ENCODE measurements at places on chromosomes 1 and 21.

DNA sequence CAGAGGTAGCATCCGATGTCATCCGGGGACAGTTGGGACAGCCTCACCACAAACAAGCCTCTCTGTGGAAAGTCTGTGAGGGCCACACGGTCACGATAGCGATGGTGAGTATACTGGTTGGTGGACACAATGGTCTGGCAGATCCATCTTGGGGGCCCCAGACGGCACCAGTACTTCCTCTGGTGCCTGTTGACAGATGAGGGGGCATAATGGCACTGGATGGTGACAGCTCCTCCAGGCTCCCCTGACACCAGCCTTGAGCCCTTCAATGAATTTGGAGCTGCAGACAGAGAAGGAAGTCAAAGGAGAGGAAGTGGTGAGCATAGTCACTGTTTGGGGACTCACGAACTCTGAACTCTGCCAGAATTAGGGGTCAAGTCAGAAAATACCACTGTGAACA lies 8.0 kb downstream of the FCAMR start:
- DNase-seq, result no peak

- DNase-seq, result no peak
Observed at GRCh38 chr1:10528066-10529014, 53.6 kb downstream of the PEX14 start.

DNA sequence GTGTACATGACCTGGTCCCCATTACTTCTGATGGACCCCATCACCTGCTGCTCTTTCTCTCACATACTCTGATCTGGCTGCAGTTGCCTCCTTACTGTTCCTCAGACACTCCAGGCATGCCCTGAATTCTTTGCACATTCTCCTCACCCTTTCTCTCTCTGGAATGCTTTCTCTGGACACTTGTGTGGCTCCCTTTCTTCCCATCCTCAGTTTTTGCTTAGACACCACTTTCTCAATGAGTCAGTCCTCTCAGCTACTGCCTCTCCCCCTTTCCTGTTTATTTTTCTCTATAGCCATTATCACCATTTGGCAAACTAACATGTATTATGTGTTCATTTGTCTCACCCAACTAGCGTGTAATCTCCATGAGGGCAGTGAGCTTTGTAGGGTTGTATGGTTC lies 28.1 kb downstream of the PLXNA2 start:
- no peak for DNase-seq

DNA sequence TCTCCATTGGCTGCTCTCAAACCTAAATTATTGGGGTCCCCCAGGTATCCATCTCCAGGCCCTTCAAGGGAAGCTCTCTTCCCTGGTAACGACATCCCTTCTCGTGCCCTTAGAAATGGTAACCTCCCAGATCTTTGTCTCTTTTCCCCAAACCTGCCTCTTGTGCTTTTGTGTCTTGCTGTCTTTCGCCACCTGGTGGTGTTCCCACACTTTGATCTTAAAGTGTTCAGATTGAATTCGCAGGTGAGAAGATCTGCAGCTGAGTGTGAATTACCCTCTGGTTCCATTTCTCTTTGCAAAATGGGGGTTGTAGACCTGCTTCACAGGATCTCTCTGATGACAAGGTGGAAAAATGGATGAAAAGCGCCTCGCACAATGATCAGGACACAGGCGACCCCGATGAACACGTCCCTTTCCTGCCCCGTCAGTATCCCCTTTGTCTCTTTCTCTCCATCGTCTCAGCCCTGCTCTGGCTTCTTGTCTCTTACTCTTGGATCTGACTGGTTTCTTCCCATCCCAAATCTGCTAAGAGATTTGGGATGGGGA lies 53.1 kb downstream of the DOP1B start:
- DNase-seq, result peak; percentile 75

GRCh38 chr1:111101854-111102642 lies 37.8 kb downstream of the DRAM2 start:
- DNase-seq, result no peak

- no peak for DNase-seq
Observed at GRCh38 chr1:13646521-13646920, 53.5 kb upstream of the PRDM2 start.

GRCh38 chr1:170674239-170674638 lies 10.3 kb downstream of the PRRX1 start:
- DNase-seq, result no peak

GRCh38 chr1:24584171-24584647 lies 28.3 kb downstream of the NCMAP start:
- no peak for DNase-seq

- DNase-seq, result no peak
Observed at GRCh38 chr1:44568128-44568900, 106.0 kb downstream of the TMEM53 start.

GRCh38 chr1:152517237-152517811 lies 3.0 kb downstream of the CRCT1 start:
- DNase-seq, result no peak

- no peak for DNase-seq
Observed at GRCh38 chr1:26094677-26095383, 16.8 kb upstream of the PDIK1L start.

GRCh38 chr1:31699341-31699891 lies 4.4 kb downstream of the COL16A1 start:
- DNase-seq, result no peak

DNA sequence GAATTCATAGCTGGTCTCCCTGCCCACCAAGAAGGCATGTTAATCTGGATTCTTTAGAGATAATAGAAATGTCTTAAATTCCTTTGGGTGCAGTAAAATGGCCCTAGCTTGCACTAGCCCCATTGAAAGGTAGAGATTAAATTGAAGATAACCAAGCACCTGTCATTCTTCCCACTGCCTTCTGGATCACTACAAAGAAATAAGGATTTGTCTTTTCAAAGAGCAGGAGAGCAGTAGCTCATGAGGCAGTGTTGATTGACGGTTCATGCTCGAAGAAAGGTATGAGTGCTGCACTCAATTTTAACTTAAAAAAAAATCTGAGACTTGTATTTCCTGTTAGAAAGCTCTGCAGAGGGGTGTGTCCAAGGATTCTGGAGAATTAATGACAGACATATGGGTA lies 74.9 kb upstream of the F3 start:
- no peak for DNase-seq

DNA sequence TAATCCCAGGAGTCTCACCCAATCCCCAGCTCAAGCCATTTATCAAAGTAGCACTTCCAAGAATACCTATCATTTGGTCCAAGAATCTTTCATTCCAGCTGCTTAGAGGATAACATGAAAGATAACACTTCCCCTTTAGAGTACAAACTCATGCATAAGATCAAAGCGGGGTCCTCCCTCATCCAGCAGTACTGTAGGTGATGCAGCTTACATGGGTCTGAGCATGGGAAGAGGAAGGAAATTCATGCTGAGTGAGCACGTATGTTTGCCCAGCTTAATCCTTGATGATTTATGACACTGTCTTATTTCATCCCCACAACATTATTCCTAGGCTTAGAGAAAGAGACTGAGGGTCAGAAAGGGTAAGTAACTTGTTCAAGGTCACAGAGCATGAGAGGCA lies 167.1 kb upstream of the GJB5 start:
- no peak for DNase-seq

DNA sequence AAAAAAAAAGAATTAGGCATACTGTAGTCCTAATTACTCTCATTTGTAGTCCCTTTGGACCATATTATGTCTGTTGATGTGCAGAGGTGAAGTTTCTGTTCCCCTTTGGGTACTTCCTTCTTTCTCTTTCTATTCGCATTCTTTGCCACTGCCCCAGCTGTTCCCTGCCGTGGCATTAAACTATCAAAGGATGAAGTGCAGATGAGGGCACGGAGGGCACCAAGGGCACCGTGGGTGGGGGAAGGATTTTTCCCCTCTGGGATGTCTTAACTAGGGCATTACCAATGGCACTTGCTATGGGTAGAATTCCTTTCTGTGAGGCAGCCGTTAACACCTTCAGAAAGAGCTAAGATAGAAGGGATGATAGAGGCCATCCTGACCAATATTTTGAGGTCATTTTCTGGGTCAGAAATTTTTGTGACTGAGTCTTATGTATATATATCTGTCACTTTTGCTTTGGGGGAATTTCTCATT lies 4.9 kb upstream of the MAPKAPK2 start:
- no peak for DNase-seq

GRCh38 chr1:68745451-68745850 lies 248.6 kb upstream of the DEPDC1 start:
- no peak for DNase-seq

DNA sequence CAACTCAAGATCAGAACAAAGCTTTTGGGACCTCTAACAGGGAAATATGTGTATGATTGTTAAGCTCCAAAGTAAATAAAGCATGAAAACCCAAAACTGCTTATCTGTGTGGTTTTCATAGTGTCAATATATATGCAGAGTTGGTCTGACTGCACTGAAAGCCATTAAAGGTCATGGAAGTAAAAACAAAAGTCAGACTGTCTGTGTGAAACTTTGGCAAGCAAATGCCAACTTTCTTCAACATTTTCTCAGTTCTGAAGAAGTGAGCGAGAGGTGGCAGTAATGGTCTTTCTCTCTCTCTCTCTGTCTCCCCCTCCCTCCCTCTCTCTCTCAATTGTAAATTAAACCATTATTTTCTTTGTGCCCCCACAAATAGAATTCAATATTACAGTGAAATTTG lies 100.1 kb upstream of the S1PR1 start:
- no peak for DNase-seq

GRCh38 chr21:16588433-16588860 lies 858.7 kb downstream of the USP25 start:
- DNase-seq, result no peak

DNA sequence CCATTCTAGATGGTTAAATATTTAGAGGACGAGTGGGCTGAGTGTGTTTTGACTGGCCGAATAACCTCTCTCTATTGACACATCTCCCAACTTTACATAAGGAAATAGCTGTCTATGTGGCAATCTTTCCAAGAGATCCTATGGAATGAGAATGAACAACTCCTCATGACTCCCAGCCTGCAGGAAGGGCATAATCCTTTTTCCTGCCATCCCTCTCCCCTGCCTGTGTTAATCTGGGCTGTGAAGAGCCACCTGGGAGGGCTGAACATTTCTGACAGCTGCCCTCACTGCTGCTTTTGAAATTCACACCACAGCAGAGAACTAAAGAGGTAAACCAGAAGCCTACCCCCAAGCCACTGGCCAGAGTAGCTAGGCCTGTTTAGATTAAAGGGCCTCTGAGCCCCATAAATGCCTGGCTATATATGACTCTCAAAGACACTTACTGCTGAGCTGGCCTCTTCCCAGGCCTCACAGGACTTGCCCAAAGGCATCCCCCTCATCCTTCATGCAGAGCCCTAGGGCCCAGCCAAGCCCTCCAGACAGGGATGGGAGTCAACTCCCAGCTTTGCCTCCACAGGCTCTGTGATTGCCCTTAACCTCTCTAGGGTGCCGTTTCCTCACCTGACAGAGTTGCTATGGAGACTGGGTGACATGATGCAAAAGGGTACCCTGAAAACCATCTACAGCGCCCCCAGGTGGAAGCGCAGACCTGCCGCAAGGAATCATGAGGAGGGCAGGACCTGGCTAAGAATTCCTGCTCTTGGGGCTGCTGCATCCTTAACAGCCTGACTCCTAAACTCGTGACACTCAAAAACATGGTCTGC lies 42.0 kb upstream of the LDLRAP1 start:
- peak; percentile 90 for DNase-seq

DNA sequence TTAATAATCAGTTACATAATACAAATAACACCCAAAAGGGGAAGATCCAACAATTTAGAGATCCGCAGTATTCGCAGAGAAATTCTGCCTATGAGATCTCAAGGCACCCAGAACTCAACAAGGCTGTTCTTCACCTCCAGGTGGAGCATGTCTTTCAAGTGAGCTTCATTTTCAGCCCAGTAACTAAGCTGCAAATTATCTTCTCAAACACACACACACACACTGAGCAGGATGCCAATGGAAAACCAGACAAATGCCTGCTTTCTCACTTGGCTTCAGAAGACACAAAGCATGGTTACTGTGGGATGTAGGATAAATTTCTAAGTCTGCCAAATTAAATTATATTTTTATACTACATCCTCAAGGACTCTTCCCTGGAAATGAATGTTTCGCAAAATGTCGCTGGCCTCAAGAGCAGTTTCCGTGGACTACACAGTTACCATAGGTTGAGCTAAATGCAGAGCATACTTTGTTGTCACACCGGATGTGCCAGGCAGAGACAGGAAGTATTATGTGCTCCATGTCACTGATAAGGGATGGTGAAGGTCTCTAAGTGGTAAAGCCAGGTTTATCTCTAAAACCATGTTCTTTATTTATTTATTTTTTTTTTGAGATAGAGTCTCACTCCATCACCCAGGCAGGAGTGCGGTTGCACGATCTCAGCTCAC lies 30.3 kb downstream of the UBR4 start:
- DNase-seq, result no peak

DNA sequence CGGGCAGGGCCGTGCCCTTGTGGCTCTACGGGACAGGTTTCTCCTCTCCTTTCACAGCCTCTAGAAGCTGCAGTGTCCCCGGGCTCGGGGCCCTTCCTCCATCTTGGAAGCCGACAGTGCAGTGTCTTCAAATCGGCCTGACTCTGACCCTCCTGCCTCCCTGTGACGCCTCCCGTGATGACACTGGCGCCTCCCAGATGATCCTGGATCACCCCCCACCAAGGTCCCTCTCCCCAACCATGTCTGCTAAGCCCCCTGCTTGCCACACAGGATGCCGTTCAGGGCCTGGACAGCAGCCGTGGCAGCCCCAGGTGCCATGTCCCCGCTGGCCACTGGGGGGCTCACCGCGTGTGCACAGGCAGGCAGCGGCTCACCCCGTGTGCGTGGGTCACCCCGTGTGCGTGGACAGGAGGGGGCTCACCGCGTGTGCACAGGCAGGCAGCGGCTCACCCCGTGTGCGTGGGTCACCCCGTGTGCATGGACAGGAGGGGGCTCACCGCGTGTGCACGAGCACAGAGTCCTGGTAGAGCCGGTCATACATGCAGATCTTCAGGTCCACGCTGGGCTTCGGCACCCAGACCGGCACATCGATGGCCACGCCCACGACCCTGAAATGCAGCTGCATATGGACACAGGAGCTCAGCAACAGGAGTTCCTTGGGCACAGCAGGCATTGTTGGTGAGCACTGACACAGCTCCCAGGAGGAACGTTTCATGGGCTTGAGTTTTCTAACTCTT lies 24.9 kb upstream of the TMEM52 start:
- no peak for DNase-seq

DNA sequence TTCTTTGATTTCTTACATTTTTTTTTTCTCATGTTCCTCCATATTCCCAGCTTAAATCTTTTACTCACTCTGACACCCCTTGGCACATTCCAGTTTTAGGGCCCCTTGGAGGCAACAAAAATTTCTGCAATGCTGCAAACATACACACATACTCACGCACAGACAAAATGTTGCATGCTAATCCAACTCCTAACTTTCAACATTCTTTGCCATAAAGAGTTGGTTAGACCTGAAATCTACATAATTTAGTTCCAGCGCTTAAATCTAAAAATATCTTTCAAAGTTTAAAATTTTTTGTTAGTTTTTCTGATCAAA lies 103.9 kb downstream of the PTPN14 start:
- DNase-seq, result no peak

DNA sequence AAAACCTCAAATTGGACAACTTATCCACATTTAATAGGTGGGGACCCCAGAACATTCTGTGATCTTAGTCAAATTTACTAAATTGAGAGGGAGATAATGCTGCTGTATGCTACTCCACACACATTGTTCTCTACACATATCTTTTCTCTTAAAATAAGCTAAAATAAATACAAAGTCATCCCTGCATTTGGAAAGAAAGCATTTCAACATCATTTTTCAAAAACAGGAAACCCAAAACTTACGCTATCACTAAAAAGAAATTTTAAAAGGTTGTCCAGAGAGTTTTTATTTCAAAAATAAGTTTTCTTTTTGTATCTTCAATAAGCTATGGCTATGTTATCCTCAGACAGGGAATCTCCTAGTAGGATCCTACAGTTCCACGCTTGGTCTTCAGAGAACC lies 19.5 kb upstream of the OR6N2 start:
- no peak for DNase-seq
